ENCODE measurements at places on chromosomes 2 and 18.
A peak's percentile ranks its signal among the peaks of the same experiment; 100 is the strongest.

- DNase-seq = no peak
These were observed 195.5 kb upstream of the RAB12 start for GRCh38 chr18:8413751-8414150.

DNA sequence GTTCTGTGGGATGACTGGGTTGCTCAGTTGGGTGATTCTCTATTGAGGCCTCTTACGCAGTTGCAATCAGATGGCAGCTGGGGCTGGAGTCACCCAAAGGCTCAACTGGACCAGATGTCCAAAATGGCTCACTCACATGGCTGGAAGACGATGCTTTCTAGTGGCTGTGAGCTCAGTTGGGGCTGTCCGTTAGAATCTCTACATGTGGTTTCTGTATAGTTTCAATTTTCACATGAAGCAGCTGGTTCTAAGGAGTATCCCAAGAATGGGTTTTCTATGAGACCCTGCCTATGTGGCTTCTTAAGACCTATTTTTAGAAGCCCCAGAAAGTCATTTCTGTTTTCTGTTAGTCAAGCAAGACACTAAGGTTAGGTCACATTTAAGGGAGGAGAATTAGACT is 4.4 kb downstream of the XRCC5 start:
- DNase-seq = no peak

- no peak for DNase-seq
These were observed 926.2 kb downstream of the TSN start for GRCh38 chr2:122681626-122682025.

- peak; percentile 55 for DNase-seq
These were observed at the start of gene KLHL29 for GRCh38 chr2:23384551-23385343. KLHL29 (plus strand) TSS chr2:23385179; CDS start chr2:23562197, 177,018 bp downstream.

DNA sequence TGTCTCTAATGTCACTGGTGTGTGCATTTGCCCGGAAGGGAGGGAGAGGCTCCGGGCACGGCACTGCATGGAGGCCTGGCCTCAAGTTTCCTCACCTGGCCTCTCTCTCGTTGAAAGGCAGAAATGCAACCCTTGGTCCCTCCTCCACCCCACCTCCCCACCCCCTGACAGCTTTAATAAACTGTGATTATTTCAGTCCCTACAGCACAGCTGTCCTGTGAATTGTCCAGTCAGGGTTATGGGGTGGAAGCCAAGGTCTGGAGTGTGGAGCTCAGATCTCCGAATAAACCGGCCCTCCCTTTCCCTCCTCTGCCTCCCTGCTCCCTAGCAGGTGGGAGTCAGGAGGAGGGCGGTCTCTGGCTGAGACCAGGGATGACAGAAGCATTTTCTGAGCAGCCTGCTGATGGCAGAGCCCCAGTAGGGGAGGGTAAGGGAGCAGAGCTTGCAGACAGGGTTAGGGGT is 199.2 kb upstream of the SMAD2 start:
- peak; percentile 59 for DNase-seq

GRCh38 chr2:172986040-172986439 is 89.6 kb upstream of the MAP3K20 start:
- no peak for DNase-seq
